Brain microvascular endothelial cell (primary cell): ENCODE measurements at places on chromosomes 6 and 20.

GRCh38 chr6:135831016-135831415, 20.5 kb upstream of the PDE7B start:
- no peak for DNase-seq

DNA sequence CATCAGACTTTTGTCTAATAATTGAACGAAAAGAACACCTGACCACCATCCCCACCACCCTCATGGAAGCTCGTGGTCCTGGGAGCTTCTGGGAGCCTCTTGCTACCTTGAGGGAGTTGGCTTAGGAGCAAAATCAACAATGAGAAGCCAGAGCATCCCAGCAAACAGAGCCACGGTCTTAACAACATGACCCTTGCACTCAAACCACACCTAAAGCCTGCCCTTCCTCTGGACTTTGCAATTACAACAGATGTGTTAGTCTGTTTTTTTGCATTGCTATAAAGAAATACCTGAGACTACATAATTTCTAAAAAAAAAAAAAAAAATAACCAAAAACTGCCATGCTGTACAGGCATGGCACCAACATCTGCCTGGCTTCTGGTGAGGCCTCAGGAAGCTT, 9.5 kb upstream of the RBM24 start:
- DNase-seq: no peak

DNA sequence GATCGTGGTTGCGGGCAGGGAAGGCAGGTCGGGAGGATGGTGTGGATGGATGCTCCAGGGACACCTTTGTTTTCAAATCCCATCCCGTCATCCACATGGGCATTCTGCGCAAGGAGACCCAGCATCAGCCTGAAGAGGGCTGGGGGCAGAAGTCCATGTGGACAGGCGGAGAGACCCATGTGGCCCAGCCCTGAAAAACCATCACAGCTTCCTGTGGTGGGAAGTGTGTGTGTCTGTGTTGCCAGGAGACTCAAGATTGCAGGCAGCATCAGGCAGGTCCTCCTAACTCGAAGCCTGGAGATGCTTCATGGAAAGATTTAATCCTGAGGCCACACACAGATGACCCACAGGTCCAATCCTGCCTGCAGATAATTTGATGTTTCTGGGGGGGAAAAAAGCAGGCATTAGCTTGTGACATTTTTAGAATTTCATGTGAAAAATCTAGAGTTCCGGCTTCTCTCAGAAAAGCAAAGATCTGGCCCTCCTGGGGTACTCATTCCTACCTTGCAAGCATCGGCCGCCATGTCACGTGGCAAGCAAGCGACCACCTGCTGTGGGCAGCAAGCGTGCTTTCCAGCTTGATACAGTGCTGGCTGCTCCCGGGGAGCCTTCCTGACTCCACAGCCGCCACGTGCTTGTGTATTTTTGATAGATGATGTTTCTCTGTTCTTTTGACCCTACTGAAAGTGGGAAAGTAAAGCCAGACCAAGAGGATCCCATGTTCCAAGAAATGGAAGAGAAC, 25.8 kb downstream of the BCAS4 start:
- no peak for DNase-seq

DNA sequence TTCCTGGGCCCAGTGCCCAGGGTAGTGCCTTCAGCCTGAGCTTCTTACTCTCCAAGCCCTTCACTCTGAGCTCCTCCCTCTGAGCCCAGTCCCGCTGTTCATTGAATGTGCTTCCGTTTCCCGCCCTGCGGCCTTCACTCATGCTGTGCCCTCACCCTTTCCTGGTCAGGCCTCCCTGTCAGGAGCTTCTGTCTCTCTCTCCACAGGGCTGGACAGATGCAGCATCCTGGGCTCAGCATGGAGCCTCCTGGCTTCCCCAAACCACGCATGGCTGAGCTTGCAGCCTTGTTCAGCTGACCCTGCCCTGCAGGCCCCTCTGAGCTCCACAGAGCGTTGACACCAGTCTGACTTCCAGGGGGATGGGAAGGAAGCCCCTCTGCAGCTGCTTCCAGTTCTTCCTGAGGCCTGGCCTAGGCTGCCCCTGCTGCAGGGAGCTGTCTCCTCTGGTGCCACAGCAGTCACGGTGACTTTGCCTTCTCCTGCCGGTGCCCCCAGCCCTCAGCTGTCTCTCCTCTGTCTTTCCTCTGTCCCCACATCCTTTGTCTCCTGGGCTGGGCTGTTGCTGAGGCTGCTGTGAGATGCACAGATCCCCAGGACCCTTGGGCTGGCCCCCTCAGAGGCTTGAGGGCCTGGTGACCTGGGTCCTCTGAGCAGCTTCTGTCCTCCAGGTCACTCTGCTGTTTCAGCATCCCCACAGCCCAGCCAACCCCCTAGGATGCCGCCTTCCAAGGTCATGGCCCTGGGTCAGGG, 7.9 kb upstream of the MYT1 start:
- DNase-seq: no peak

GRCh38 chr6:75230484-75231325, 12.9 kb downstream of the COX7A2 start:
- peak; percentile 37 for DNase-seq

DNA sequence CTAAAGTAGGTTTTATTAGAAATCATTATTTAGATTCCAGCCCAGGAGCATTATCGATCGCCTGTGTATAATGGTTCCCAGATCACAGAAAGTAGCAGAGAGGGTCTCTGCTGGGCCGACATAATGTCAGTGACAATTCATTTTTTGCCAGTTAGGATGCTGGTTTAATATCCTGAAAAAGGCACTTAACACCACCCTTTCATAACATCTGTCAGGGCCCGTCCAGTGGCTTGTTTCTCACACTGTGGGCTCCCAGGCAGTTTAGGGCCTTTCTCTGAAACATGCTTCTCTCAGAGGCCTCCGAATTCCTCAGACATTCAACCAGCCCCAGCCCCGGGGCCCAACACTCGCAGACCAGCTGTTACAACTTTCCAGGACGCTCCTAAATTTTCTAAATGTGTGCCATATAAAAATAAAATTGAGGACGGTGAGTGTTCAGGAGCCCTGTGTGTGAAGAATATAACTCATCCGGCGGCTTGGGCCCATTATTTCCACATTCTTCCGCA, 108.6 kb upstream of the EYA4 start:
- DNase-seq: no peak

DNA sequence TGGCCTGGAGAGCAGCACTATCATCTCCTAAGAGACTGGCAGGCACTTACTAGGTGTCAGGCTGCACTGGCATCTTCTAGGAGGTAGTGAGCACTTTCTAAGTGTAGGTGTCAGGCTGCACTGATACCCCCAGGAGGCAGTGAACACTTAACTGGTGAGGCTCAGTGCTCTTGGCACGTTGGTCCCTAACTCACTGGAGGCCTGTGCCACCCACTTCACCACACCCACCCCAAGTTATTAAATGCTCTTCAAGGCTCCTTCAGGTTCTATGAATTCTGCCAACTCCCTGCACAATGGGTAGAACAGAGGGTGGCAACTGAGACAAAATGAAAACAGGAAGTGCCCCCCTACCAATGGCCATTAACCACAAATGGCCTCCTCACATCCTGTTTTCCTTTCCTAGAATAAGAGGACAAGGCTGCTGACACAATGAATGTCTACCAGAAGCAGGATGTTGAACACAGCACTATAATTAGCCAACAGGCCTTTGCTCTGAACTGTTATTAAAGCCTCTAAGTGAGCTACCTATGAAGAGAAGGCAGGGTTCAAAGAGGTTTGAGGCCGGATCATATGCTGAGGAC, 29.4 kb downstream of the NCOA5 start:
- DNase-seq: no peak

DNA sequence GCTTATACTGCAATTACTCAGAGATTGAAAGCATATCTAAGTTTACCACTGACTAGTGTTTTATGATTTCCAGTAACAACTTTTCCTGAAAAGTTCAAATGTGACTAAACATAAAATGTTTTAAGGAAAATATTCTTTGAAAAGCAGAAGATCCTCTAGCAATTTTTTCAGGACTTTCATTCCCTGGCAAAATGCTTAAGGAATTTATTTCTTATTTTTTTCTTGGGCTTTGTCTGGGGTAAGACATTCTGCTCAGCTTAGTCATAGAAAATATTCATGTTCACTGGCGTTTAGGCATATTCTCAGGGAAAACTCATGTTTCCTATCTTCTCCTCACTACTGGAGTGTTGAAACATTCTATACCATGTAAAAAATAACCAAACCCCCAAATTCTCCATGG, 235.3 kb upstream of the CEP162 start:
- peak; percentile 45 for DNase-seq

DNA sequence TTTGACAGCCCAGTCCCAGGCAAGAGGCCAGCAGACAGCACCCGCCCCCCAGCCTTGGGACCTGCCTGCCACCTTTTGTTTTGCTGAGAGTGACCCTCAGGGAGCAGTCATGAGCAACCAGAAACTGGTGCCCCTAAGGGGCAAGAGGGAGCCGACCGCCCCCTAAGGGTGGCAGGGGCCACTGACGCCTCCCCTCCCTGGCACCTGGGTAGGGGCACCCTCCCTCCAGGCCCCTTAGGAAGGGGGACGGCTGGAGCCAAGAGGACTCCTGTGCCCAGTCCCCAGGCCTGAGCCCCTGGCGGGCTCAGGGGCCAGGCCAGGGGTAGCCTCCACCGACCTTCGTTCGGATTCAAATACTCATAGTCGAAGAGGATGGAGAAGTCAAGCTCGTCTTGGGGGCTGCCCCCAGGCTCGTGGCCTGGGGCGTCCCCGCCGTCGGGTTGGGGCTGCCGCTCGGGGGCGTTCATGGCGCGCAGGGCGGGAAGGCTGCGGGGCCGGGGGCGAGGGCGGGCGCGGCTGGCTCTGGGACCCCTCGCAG, 417 bp downstream of the NFATC2 start:
- no peak for DNase-seq
